Stimulated activated CD4-positive, alpha-beta T cell treated with anti-CD3 and anti-CD28 coated beads, Interleukin-4, amount 100 ng/mL, for 4 hours (primary cell): ENCODE measurements at places on chromosomes 1 and 21.

GRCh38 chr1:22154626-22155025 is 11.7 kb upstream of the WNT4 start:
- DNase-seq, result no peak

DNA sequence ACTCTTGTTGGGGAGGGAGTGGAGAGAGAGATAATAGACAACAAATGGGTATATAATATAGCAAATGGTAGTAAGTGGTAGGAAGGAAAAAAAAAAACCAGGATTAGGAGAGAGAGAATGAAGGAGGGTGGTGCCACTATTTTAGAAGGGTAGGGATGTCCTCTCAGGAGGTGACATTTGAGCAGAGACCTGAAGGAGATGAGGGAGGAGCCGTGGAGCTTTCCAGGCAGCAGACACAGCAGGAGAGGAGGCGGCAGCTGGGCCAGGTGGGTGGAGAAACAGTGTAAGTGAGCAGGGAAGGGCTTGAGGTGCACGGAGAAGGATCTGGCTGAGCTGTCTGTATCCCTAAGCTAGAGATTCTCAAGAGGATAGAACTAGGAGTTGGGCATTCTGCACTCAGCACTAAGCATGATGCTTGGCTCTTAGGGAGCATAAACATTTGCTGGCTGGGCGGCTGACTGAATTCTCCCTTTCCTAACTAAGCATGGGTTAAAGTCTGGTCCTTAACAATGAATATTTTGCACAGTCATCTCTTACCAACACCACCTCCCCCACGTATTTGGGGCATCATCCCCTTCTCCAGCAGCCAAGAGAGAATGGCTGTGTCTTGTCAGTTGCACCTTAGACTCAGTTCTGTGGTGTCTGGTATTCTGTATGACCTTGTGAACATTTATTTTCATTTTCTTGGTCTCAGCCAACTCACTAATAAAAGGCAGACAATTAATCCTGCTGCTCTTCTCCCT is 27.6 kb upstream of the SARS1 start:
- DNase-seq, result no peak

GRCh38 chr1:11985851-11986250 is 5.6 kb downstream of the MFN2 start:
- no peak for DNase-seq

- DNase-seq, result no peak
Measured at GRCh38 chr1:16143566-16144324, 12.1 kb downstream of the EPHA2 start.

- no peak for DNase-seq
Measured at GRCh38 chr1:153343811-153344717, 4.6 kb downstream of the PGLYRP4 start.

- no peak for DNase-seq
Measured at GRCh38 chr1:195012995-195013394, 1595.2 kb downstream of the KCNT2 start.

DNA sequence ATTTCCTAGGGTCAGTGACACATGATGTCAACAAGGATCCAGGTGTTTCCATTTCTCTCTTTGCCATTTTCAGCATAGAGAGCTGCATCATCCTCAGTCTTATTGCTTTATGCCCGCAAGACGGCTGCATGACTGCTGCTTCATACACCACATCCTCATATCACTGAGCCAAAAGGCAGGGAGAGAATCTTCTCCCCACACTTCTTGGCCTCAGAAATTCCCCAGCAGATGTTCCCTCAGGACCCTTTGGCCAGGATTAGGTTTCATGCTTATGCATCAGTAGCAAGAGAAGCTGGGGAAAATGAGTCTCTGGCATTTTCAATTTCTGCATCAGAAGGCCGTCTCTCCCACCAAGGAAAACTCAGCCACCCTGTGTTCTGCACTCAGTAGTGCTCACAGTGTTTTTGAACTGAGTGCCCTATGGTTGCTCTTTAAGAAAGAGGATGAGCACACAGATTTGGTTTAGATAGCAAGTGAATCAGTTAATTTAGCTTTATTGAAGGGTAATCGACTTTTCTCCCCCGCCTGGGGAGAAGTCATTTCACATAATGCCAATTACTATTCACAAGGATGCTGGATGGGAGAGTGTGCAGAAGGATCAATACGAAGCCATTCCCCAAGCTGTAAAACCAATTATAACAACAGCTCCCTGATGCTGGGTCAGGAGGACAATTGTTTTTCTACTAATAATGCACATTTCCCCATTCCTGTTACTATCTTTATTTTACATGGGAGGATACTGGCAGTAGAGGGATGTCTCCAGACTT is 360.2 kb downstream of the HHIPL2 start:
- DNase-seq, result no peak

DNA sequence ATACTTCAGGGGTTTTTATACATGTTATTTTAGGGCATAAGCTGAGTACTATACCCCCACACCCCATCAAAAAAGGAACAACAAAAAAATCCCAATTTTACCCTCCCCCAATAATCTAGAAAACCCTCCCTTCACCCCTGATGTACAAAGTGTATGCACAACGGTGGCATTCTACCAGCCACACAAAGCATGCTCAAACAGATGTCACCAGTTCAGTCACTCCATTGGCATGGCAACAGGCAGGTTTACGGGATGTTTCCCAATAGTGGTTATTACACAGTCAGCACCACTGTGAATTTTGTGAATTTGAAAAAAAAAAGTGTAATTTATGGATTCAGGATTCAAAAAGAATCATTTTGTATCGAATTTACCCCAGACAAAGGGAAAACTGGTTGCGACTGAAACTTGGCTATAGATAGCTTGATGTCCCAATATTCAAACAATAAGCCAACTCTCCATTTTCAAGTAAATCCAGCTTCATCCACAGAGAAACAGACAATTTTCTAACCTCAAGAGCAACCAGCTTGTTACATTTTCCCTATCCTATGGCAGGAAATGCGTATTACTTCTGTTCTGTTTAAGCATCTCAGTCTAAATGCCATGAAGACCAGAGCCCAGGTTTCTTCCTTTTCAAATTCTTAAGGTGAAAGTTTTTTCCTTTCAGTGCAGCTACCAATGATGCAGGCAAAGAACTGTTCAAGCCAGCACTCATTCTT is 34.0 kb upstream of the SLC45A3 start:
- DNase-seq, result no peak

DNA sequence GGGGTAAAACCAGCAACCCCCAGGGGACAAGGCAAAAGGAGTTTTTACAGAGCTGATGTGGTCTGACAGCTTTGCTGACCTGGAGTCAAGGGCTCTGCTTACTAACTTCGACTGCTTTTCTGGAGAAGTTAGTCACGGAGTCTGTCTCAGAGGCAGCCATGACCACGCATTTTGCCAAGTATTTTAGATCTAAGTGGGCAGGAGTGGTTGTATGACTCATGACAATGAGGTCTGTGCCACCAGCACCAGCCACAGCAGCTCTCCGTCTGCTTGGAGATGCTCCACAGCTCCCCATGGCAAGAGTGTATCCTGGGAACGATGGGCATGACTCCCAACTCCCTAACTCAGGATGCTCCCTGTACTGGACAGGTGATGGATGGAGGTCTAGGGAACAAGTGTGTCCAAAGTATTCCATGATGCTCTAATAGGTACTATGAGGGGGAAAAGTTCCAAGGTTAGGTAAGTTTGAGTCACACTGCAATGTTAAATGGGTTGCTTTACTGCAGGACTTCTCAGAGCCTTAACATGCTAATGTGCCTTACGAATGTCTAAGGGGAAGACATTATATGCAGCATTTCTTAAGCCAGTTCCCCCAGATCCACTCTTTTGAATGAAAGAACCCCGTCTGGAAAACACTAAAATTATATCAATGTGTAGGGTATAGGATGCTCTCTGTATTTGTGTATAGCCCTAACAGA is 359.0 kb downstream of the HHAT start:
- DNase-seq, result no peak

- no peak for DNase-seq
Measured at GRCh38 chr1:14910984-14911721, 242.4 kb upstream of the TMEM51 start.

DNA sequence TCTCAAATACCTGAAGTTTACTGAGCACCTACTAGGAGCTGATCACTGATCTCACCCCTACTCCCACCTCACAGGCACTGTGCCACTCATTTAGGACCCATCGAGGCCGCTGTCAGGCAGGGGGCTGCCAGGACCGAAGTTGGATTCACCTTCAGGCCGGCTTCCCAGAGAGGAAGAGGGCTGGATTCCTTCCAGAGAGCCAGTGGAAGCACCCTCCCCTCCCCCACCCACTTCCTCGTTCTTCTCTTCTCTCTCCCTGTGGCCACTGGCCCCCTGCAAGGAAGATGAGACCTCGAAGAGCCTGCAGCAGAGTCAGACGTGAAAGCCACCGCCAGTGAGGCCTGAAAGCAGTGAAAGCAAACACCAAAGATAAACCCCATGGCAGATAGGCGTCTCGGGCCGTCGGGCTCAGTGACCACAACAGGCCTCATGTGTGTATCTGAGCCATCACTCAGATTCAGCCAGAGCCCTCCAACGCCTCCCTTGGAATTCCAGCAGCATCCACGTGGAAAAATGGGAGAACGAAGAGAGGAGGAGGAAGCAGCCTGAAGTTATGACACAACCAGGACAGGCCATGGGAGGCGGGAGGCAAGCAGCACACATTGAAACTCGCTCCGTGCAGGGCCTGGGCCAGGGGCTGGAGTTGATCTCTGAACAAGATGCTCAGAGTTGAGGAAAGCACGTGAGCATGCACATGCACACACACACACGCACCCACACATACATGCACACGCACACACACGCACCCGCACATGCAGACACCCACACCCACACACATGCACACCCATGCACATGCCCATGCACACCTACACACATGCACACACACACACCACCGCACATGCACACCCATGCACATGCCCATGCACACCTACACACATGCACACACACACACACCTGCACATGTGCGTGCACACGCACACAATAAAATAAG is 6.2 kb upstream of the AGTRAP start:
- DNase-seq, result no peak

GRCh38 chr1:31335007-31335406 is 37.9 kb downstream of the FABP3 start:
- DNase-seq, result no peak

GRCh38 chr1:15616373-15617172 is 685 bp upstream of the DDI2 start:
- no peak for DNase-seq

DNA sequence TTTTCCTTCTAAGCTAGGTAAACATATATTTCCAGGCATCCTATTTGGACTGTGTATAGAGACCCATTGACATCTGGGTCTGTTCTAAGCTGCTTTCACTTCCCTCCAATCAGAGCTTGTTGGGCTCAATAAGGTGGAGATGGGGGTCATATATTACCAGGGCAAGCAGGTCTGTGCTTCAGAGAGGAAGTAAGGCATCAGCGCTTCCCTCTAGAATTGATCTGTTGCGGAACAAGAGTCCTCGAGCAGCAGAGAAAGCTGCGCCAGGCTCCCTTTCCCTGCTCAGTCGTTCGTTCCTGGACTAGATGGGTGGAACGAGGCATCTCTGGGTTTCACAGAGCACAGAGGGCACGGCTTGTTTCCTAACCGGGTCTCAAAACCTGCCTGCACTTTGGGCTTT is 63.5 kb downstream of the DISC1 start:
- no peak for DNase-seq

GRCh38 chr1:174337000-174337681 is 110.6 kb upstream of the GPR52 start:
- no peak for DNase-seq

- DNase-seq, result no peak
Measured at GRCh38 chr1:4690951-4691675, 36.7 kb downstream of the AJAP1 start.

GRCh38 chr1:182185842-182186756 is 124.6 kb upstream of the ZNF648 start:
- DNase-seq, result no peak

DNA sequence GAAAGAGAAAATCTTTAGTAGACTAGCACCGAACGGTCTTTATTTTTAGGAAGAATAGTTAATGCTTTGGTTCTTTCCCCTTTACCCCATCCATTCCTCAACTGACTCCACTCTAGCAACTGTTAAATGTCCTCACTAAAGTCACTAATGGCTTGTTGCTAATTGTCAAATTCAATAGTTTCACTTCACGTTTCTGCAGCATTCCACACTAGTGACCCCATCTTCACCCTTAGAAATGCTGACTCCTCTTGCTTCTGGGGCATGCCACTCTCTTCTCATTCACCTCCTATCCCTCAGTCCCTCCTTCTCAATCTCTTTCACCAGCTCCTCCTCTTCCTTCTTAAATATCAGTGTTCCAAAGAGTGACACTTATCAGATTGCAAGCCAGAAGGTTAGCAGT is 19.4 kb upstream of the CADM3 start:
- no peak for DNase-seq

DNA sequence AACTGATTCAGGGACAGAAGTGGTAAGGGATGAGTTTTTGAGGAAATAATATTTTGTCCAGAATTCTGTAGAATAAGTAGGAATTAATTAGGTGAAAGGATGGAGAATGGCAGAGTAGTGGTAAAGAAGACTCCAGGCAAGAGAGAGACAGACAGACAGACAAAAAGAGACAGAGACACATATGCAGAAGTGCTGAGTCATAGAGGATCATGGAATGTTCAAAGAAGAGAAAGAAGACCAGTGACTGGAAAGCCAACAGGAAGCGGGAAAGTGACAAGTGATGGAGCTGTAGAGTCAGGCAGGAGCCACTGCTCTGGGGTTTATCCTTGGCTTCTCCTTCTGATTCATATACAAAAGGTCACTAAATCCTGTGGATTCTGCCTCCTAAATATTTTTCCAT is 85.9 kb downstream of the UROD start:
- DNase-seq, result no peak

DNA sequence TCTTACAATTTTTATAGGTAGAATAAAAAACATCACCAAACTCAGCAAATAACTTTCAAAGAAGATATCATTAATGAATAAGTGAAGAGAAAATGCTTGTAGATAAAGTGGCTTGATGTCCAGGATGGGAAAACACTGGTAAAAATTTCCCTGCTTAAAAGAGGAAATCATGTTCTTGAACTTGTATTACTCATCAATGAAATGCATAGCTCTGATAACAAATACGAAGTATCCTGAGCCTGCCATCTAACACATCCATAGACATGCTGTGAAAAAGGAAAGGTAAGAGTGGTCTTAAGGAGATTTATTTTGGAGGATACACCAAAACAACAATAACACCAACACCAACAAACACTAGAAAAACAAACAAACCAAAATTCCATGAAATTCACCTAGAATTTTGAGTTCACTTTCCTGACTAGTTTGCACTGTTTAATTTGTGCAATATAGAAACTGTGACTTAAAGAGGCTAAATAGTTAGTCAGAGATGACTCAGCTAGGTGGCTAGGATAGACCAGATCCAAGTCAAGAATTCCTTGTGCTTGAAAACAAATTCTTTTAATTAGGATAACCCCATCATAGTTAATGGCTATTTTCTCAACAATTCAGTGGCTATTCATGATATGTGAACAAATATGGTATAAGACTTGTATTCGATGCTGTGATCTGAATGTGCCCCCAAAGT is 179.8 kb upstream of the KCNK2 start:
- DNase-seq, result no peak
